ENCODE measurements at places on chromosomes 1 and 21.

DNA sequence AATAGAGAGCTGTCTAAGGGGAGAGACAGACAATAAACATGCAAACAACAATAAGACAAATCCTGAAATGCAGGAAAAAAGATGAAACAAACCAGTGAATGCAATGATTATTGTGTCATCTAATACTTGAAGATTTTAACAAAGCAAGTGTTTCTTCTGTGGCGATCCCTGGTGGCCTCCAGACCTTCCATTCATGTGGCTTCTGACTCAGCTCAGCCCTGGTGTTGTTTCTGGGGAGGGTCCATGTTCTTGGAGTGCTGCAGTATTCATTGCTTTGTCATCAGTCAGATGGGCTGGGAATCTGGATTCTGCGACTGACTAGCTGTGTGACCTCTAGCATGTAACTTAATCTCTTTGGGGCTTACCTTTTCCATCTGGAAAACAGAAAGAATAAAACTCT lies 1.5 kb upstream of the C2CD4D start:
- DNase-seq, result no peak

GRCh38 chr1:1631782-1632420 lies at the start of gene MMP23B:
MMP23B (plus strand) TSS chr1:1632173; CDS start chr1:1632219, 46 bp downstream.
- DNase-seq, result no peak

- no peak for DNase-seq
Measured at GRCh38 chr21:16309250-16309971, 579.6 kb downstream of the USP25 start.

DNA sequence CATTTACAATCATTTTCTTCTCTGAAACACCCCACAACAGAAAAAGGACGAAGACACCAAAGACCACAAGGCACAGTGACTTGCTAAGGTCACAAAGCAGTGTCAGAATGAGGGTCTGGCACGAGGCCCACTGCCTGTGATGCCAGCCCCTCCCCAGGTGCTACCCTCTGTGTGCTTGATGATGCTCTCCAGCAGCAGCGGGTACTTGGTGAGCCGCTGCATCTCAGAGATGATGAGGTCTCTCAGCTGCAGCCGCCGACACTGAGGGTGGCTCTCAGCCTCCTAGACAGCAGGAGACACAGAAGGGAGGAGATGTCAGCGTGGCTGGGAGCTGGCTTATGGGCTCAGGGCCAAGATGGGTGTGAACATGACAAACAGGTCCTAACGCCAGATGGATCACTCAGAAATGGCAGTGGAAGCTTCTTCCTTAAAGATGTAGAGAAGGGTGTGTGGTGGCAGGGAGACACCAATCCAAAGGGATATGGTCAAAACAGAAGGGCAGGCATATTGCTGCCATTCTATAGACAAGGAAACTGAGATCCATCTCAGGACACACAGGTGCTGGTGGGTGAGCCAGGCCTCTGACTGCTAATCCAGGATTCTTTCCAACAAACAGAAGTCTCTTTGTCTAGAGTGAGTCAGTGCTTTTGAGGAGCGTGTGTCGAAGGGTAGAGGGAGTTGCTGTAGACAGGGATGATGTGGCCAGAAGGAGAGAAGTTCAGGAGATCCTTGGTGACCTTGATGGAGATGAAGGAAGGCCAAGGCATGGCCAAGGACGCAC lies 25.6 kb downstream of the LRRC71 start:
- DNase-seq, result no peak

DNA sequence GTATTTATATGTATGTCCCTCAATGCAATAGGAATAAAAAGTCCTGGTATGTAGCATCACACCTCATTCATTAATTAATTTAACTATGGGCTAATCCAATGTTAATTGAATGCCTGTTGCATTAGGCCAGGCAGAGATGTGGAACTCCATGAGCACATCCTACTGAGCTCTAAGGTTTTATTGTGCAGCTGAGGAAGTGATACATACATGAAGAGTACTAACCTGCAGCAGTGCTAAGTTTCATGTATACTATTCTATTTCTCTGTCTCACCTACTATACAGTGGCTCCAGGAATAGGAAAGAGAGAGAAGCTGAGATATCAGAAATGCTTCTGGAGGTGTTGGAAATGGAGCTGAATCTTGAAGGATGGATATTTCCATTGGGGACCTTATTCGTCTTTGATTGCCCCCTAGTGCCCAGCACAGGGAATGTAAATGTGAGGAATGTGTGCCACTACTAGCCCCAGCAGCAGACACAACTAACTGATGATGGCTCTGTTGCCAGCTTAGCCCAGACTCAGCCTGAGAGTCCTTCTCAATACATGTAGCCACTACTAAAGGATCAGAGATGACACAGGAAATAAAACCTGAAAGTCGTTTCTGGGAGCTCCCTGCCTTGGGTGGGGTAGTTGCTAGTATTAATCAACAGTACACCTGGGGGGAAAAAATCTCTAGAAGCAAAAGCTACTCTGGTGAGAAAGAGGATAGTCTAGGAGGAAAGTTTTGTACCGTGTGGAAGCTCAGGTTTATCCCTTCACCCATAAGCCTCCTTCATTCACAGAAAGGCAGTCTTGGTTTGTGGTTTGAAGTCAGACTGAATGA lies 173.3 kb upstream of the FOXD3 start:
- no peak for DNase-seq

- no peak for DNase-seq
Measured at GRCh38 chr1:226302731-226303130, 6.2 kb downstream of the LIN9 start.

GRCh38 chr1:94325377-94326302 lies 88.3 kb upstream of the ARHGAP29 start:
- no peak for DNase-seq

DNA sequence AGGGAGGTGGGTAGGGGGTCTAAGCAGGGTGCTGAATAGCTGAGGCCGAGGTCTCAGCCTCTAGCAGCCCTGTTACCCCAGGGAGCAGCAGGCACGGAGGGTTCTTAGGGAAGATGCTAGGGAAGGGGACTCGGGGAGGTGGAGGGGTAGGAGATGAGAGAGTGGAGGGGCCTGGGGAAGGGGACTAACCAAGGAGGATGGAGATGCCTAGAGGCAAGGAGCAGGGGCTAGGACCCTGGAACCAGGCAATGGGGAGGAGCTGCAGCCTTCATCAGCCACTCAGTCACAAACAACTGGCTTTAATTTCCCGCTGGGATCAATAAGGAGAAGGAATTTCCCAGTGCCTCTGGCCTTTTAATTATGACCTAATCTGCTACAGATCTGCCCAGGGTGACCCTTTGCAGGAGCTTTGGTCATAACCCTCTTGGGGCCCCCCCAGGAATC lies 2.9 kb upstream of the CRABP2 start:
- no peak for DNase-seq

GRCh38 chr1:203078478-203078877 lies 7.3 kb downstream of the MYOG start:
- DNase-seq, result no peak

DNA sequence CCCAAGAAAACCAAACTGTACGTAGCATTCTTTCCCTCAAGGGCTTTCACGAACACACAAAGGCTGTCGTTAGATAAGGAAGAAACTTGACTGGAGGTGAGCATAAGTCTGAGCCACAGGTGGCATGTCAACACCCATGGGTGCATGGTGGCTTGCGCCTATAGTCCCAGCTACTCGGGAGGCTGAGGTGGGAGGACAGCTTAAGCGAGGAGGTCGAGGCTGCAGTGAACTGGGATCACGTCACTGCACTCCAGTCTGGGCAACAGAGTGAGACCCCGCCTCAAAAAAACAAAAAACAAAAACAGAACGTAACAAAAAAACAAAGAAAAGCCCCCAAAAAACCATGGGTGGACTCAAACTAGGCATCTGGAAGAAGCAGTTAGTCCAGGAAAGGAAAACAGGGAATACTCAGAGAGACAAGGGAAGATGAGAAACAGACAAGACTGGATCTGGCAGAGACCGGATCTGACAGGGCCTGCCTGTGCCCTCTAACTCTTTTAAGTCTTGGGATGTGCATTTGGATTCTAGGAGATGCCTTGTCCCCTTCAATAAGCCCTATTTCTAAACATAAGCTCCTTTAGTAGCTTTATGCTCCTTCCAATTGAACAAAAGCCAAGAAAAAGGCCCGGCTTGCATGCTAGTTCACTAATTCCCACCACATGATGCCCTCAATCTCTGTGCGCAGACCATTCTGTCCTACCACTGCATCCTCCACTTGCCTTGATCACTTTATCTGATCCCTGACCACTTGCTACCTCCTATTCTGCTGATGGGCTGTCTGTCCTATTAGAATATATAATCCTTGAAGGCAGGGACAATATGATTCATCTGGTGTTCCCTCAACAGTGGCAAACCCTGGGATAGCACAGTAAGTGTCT lies 73.8 kb downstream of the APP start:
- no peak for DNase-seq

DNA sequence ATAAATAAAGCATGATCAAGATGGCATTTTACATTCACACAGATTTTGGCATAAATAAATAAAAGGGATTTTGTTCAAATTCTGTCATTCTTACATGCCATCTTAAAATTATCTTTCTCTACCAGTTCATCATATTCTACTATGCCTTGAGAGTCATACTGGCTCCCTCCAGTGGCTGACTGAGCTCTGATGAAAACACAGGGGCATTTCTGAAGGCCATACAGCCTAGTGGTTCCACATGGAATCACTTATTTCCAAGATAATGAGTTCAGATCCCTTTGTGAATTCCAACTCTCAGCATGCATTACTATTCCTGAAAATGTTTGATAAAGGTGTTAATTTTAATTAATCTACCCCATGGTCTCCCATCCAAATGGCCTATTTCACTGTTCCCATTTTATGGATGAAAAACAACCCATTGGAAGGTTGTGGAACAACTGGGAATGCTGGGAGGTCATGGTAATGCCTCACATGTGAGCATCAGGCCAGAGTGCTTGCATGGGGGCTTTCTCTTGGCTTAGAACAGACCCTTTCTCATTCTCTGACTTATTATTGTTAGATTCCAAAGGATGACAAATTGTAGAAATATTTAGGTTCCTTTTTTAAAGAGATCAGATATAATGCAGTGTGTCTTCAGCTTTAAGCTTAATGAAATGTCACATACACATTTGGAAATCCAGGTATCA lies 622.4 kb upstream of the PKN2 start:
- DNase-seq, result no peak

DNA sequence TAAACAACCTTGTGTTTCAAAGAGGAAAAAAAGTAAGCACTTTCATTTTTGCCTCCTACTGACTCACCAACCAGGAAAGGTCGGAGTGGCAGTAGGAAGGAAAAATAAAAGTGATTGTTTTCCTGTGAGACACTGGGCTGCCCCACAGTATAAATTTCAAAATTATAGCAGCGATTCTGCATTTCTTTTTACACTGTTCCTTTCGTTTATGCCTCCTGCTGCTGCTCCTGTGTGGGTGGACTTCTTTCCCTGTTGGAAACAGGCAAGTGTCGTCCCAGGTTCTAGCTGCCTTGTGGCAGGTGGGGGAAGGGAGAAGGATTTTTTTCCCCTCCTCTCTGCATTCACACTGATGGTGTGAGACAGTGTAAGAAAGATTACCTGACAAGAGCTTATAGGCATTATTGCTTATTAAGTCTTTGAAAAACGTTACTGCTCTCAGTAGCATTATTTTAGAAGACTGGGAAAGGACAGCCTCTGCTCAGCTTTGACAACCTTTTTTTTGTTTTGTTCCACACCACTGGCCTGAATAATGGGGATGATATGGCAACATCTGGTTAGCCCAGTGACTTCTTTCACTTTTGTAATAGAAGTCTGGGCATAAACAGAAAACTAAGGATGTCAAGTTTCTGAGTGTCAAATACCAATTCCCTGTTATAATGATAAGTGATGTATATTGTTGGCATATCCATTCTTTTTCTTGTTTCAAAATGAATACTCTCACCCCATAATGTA lies 77.9 kb downstream of the NEK7 start:
- DNase-seq, result no peak

DNA sequence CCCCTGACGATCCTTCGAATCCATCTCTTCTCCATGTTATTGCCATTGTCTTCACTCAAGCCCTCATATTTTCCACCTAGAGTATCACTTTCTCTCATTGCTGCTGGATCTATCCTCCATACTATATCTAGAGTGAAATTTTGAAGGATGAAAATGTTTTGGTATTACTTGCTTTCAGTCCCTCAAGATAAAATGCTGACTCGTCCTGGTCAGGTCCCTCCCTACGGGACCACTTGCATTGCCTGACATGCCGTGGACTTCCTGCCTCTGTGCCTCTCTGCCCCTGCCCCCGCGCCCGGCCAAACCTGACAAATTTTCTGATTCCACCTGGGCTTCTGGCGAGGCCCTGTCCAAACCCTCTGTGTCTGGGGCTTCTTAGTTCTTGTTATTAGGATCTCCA lies 23.6 kb downstream of the SPATA46 start:
- no peak for DNase-seq

DNA sequence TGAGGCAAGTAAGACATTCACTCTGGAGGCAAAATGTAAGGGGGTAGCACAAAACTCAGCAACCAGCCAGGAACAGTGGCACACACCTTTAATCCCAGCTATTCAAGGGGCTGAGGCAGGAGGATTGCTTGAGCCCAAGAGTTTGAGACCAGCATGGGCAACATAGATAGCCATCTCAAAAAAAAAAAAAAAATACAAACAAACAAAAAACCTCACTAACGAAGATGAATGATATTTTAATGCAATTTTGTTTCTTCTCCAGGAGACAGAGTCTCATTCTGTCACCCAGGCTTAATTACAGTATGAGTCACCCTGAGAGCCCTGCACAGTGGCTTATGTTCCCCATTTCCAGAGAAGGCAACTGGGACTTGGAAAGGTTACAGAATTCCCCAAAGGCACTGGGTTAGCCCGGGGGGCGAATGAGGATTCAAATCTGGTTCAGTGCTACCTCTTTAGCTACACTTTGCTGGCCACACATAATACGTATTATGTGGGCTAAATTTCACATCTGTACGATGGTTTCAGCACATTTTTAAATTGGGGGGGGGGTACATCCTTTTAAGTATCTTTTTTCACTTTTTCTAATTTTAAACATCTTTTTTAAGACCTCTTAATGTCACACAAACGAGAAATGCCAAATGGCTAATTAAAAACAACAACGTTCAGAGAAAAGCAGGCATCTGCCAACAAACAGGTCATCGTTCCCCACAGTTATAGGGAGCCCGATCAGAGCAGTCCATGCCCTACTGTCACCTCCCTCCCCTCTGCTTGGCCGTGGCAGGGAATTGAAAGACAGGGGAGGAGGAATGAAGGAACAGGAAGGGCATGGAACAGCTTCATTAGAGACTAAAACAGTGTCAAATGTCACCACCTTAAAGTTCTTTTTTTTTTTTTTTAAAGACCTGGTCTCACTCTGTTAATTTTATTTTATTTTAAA lies 3.5 kb downstream of the CELA2A start:
- no peak for DNase-seq

- DNase-seq, result peak; percentile 27
Measured at GRCh38 chr1:12150456-12151200, 16.2 kb upstream of the TNFRSF1B start.

DNA sequence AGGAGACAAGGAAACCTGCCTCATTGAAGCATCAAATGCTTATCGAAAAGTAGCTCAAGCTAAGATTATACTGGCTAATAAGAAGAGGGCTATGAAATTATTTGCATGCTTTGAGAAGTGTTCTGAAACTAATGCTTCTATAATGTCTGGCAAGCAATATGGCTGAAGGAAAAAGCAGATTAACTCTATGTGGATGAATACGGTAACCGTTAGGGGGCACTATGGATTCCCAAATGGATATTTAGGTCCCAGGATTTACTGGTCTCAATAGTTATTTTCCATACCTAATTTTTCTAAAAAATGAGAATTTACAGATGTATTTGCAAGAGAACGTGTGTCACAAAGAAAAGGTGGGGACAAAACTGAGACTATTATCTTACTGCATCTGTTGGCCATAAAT lies 34.6 kb upstream of the RRP15 start:
- no peak for DNase-seq
